ENCODE measurements at places on chromosomes 13 and 19.
A peak's percentile ranks its signal among the peaks of the same experiment; 100 is the strongest.

DNA sequence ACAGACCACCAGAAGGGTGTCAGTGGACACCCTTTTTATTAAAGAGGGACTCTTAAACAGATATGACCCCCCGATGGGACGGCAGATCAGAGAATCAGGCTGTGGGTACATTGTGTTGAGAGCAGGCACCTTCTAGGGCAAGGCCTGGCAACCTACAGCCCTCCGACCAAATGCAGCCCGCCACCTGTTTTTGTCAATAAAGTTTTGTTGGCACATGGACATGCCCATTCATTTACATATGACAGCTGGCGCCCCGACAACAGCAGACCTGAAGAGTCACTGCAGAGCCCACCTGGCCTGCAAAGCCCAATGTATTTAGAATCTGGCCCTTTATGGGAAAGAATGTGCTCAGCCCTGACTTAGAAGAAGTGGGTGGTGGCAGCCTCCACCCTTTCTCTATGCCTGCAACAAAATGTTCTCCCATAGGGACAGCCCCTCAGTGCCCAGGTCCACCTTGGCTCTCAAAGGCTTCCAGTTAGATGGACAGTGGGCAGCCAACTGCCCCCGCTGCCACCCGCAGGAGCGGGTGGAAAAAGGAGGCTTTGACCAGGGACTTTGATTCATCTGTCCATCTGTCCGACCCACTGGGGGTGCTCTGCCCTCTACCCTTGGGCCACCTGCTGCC lies 184.9 kb downstream of the PTPRS start:
- DNase-seq = no peak

DNA sequence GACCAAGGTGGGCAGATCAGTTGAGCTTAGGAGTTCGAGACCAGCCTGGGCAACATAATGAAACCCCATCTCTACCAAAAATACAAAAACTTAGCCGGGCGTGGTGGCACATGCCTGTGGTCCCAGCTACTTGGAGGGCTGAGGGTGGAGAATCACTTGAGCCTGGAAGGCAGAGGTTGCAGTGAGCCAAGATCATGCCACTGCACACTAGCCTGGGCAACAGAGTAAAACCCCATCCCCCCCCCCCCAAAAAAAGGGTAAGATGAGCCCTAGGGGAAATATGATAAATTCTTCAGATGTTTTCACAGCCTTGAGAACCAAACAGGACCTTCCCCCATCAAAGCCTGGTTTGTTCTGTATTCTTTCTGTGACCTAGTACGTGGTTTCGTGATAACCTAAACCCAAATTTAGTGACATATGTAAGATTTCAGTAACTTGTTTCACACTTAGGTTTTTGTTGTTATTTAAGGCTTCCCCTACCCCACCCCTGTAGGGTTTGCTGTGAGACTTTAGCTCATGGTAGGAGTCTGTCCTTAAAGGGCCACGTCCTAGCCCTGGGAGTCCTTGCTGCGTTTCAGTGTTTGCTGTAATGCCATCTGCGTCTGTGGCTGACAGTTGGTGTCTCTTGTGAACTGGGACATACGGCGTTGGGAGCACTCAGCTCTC lies 49.6 kb downstream of the MYO9B start:
- peak; percentile 26 for DNase-seq

DNA sequence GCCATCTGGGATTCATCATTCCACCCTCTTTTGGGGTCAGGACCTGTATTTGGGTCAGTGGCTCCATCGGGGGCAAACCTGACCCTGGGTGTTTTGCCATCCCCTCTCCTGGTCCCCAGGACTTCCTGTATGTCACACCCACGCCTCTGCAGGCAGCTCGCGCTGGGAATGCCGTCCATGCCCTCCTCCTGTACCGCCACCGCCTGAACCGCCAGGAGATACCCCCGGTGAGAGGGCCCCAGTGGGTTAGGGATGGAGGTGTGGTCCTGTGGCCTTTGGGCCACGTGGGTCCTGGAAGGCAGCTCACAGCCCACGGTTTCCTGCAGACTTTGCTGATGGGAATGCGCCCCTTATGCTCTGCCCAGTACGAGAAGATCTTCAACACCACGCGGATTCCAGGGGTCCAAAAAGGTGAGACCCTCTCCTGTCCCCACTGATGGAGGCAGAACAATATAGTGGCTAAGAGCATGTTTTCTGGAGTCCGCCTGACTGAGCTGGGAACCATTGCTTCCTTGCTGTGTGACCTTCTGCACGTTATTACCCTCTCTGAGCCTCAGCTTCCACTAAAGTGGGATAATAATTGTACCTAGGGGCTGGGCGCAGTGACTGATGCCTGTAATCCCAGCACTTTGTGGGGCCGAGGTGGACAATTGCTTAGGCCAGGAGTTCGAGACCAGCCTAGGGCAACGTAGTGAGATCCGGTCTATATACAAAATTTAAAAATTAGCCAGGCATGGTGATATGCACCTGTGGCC lies 14.1 kb downstream of the CPT1C start:
- no peak for DNase-seq

DNA sequence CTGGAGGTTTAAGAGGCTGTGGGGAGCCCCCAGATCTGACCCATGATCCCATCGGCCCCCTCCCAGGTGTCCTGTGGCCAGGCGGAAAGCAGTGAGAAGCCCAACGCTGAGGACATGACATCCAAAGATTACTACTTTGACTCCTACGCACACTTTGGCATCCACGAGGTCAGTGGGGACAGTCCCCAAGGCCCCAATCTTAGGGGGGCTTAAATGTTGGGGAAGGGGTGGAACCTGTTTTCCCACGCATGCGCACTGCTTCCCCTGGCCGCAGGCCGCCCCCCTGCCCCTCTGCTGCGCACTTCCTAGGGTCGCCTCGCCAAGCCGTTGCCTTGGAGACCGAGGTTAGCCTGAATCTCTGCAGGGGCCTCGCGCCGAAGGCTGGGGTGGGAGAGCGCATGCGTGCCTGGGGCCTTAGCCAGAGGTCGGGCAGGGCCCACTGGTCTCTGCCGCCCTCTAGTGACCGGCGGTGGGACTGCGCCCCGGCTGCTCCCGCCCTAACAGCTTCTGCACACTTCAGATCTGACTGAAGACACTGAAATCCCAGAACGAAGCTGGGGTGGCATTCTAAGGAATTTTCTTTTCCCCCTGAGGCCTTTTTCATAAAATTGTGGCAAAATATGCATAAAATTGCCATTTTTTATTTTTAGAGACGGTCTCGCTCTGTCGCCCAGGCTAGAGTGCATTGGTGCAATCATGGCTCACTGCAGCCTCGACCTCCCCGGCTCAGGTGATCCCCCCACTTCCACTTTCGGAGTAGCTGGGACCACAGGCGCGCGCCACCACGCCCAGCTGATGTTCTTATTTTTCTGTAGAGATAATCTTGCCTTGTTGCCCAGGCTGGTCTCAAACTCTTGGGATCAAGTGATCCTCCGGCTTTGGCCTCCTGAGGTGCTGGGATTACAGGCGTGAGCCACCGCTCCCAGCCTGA lies 3.6 kb downstream of the PRMT1 start:
- DNase-seq = peak; percentile 92

- DNase-seq = no peak
Measured at GRCh38 chr19:49436381-49437017, 4.8 kb downstream of the SLC17A7 start.

Measured in activated T-cell treated with anti-CD3 and anti-CD28 coated beads for 4 hours (primary cell).